ENCODE measurements at places on chromosomes 5 and 9. TPM values are rescaled to one million over a fixed set of nuclear protein-coding genes. Genes with fewer than 3 reads are reported as not detected.

Gene FAM163B
- not detected for total RNA-seq

Gene SHB
- 18.5 TPM for total RNA-seq

Gene CYFIP2
- 42.9 TPM for total RNA-seq

Gene PCA3
- 0.62 TPM for total RNA-seq

Gene LHFPL2
- total RNA-seq, result 47.6 TPM
